ENCODE measurements at places on chromosomes 1 and 21.

DNA sequence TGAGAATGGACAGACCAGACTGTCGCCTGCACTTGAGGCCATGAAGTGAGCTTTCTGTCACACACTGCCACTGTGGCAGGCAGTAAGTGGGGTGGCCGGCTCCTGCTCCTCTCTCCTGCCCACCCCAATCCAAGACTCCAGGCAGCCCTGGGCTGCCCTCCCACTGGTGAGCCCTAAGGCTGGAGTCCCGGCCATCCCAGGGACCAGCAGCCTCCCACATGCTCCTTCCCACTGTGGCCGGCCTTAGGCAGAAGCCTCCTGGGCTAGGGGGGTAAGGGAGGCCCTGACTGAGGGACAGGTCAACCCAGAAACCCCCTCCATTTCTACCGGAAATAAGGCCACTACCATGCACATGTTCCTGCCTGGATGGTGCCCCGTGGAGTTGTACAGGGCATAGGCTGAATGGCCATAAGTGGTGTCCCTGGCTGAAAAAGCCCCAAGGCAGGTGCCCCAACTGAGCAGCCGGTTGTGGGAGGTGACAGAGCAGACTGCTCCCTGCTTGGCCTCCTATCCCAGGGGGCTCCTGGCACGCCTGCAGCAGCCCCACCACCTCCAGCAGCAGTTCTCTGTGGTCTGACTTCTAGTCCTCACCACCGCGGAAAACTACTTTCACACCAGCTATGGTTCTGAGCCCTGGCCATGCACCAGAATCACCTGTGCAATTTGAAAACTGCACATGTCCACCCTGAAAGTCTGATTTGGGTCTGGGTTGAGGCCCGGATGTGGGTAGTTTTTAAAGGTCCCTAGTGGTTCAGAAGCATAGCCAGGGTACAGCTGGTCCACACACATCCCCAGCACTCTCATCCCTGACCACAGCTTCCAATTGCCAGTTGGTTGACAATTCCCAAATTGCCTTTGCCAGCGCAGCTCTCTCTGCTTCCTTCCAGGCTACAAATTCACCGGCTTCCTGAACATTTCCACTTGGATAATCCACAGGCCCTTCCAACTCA lies 1.6 kb upstream of the ARTN start:
- DNase-seq = no peak

GRCh38 chr21:38183961-38184360 lies 72.8 kb upstream of the KCNJ15 start:
- no peak for DNase-seq

- DNase-seq = no peak
Observed at GRCh38 chr1:2376261-2376741, 15.1 kb downstream of the MORN1 start.

DNA sequence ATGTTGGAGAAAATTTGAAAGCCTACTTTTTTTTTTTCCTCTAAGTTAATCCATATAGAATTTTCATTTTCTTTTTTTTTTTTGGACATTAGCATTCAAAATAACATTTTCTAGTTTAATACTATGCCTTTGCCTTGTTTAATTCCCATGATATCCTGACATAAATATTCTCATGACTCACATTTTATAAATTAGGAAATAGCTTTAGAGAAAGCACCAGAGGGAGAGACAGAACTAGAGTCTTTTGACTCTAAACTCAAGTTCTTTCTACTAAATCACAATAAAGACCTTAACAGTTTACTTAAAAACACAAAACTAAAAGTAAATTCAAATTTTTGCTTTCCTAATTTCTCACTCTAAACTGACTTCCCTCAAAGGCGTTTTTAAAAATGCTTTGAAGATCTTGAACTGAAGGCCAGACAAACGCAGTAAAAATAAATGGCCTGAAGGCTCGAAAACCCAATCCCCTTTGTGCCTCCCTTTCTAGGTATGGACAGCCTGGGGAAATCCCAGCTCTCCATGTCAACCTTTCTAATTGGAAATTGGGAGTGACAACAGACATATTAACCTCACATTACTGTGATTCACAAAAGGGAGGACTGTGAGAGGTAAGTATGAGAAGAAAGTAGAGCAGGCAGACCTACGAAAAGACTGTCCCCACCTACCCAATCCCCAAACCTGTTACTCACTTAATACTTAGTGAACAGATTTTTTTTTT lies 104.6 kb downstream of the ENAH start:
- no peak for DNase-seq

GRCh38 chr1:156012051-156012817 lies 8.5 kb downstream of the SSR2 start:
- DNase-seq = no peak

DNA sequence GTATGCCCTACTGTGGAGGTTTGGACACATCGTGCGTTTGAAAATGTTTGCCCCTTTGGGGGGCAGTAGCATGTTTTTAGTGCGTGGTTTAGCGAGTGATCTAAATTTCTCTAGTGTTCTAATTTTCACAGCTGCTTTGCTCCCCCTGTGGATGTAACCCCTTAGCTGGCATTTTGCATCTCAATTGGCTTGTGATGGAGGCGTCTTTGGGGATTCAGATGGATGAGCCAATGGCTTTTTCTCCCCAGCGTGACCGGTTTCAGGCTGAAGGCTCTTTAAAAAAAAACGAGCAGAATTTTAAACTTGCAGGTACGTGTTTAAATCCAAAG lies 836 bp downstream of the CDC7 start:
- DNase-seq = peak; percentile 69
